Caco-2 (cell line): ENCODE measurements at places on chromosomes 3 and 15.

GRCh38 chr3:71998995-71999673, 214.2 kb upstream of the PROK2 start:
- no peaks in the 10 kb centered on the region for H3K4me1 ChIP-seq
- H3K36me3 ChIP-seq: no peaks in the 10 kb centered on the region
- no peak overlapping the region for H3K4me3 ChIP-seq
- no peak overlapping the region for H3K27ac ChIP-seq

GRCh38 chr15:48981941-48982340, 18.2 kb upstream of the SHC4 start:
- H3K36me3 ChIP-seq: no peaks in the 10 kb centered on the region
- no peak overlapping the region for H3K27ac ChIP-seq
- no peak overlapping the region for H3K4me3 ChIP-seq
- no peak for DNase-seq
- peaks cover 11% of the 10 kb centered on the region for H3K4me1 ChIP-seq
- H3K27me3 ChIP-seq: no peaks in the 10 kb centered on the region

DNA sequence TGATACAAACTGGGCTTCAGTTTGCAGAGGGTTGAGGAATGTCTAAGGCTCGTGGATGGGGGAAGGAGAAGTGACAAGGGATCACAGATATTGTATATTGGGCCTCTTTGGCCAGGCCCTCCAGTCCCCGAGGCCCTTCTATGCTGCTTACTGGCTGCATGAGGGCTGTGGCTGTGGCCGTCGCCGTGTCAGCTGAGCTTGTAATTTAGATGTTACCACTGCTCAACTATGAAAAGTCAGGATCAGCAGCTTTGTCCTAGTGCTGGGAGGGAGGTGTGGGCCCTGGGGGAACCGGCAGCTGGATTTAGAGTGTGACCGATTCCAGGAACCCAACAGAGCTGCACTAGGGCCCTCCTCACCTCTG, 51.6 kb downstream of the CACNA1D start:
- H3K36me3 ChIP-seq: no peaks in the 10 kb centered on the region
- H3K27ac ChIP-seq: no peak overlapping the region
- no peak overlapping the region for H3K4me3 ChIP-seq
- DNase-seq: no peak
- H3K4me1 ChIP-seq: no peaks in the 10 kb centered on the region
- H3K27me3 ChIP-seq: no peaks in the 10 kb centered on the region

- H3K4me1 ChIP-seq: no peaks in the 10 kb centered on the region
- H3K27me3 ChIP-seq: no peaks in the 10 kb centered on the region; the same call in 1 of the 2 replicates
- no peaks in the 10 kb centered on the region for H3K36me3 ChIP-seq
Measured at GRCh38 chr3:186628756-186629155, 11.4 kb upstream of the FETUB start.

DNA sequence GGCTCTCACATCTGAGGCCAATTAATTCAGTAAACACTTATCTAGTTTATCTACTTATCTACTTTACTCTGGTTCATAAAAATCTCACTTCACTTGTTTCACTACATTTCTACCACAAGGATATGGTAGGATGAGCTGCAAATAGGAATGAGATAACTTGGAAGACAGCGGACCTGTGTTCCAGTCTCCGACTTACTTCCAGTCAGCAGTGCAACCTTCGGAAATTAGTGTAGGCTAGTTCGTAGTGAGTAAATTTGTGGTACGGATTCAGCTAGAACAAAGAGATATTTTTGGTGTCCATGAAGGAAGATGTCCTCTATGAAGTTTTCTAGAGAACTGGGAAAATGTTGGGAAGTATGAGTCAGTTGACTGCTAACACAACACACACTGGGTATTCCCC, 66.3 kb downstream of the TPRG1 start:
- no peaks in the 10 kb centered on the region for H3K36me3 ChIP-seq
- H3K4me1 ChIP-seq: no peaks in the 10 kb centered on the region
- no peak overlapping the region for H3K4me3 ChIP-seq
- H3K27ac ChIP-seq: no peak overlapping the region
- H3K27me3 ChIP-seq: no peaks in the 10 kb centered on the region
- DNase-seq: no peak

DNA sequence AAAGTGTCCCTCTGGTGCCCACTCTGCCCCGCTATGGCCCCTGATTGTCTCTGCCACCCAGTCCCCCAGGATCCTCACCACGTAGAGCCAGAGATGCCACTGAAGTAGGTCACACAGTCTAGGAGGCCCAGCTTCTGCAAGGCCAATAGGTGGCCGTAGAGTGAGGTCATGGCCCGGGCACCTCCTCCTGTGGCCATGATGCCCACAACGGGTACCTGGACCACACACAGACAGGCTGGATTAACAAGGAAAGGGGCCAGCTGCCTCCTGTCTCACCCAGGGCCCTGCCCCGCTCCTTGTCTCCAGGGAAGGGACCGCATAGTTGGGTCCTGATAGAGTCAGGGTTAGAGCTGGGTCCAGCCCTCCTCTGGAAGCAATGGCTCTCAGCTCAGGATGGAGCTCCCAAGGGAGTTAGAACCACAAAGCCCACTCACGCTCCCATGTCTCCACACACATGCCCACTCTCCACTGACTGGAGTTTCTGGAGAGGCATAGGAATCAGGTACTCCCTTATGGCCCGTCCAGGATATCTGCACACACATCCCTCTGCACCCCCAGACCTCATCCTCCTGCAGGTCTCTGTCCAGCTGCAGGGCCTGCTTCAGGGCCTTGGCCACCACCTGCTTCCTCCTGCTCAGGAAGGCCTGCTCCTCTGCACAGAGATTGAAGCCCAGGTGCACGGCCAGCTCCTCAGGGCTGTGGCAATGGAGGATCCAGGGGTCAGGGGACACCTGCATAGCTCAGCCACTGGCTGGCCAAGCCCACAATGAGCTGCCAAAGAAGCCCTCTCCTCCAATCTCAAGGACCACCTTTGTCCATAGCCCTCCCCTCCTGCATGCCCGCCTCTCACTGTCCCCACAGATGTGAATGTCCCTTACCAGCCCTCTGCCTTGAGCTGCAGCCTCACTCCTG, 13.2 kb downstream of the PLA2G4D start:
- no peak overlapping the region for H3K4me3 ChIP-seq
- peaks cover 5% of the 10 kb centered on the region; the same call in 1 of the 2 replicates for H3K4me1 ChIP-seq
- no peak overlapping the region for H3K27ac ChIP-seq

DNA sequence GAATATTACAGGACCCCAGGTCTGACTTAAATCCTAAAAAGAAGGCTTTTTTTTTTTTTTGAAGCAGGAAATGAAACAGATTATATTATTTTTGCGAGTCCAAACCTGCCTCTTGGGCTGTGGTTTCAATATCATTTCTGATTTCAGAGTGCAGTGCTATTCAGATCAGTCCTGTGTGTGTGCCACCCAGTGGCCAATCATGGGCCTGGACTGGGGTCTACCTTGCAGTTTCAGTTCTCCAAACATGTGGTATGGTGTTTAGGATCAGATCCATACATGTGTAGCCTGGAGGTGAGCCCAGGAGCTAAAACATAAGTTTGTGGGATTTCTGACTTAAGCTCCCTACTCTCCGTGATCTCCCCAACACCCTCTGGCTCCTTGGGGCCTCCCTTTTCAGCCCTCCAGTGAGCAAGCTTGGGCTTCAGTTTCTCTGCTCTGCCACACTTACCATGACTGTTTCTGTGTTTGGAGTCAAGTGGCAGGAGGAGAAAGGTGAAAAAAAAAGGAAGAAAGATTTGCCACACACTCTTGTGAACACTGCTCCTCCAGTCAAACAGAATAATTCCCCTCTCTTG, 12.1 kb upstream of the THSD4 start:
- no peaks in the 10 kb centered on the region for H3K4me1 ChIP-seq
- H3K27me3 ChIP-seq: no peaks in the 10 kb centered on the region
- no peak overlapping the region for H3K27ac ChIP-seq
- no peaks in the 10 kb centered on the region for H3K36me3 ChIP-seq
- no peak overlapping the region for H3K4me3 ChIP-seq

DNA sequence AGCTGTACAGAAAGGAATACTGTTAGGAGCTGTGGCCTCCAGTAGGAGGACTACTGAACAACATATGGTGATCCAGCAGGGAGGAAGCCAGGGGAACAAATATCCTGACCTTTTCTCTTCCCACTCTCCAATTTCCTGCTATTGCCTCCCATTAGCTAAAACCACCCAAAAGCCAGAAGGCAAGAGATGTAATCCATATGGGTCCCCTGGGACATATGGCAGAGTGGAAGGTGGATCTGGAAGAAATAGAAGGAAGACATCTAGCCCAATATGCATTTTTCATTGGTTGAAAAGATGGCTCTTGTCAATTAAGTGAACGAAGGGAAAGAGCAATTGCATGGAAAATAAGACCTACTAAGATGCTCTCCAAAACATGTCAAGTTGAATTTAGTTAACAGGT, 167.2 kb downstream of the CNTN3 start:
- peaks cover 1% of the 10 kb centered on the region; the same call in 1 of the 2 replicates for H3K27me3 ChIP-seq
- no peaks in the 10 kb centered on the region for H3K36me3 ChIP-seq
- DNase-seq: no peak
- no peak overlapping the region for H3K27ac ChIP-seq
- no peaks in the 10 kb centered on the region for H3K4me1 ChIP-seq

DNA sequence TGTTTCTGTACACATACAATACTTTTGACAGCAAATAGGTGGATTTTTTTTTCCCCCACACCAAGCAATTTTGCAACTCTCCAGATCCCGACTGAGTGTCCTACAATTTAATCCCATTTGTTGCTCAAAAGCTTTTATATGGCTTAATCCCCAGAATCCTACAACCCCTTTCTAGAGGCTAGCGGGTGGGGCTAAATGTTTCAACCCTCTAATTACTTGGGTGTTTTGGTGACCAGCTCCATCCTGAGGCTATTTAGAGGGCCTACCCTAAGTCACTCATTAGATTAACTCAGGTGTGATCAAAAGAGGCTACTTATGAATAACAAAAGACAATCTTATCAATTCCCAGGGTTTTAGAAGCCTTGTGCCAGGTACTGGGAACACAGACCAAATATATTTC, 21.0 kb upstream of the FBXL2 start:
- no peaks in the 10 kb centered on the region for H3K4me1 ChIP-seq
- no peaks in the 10 kb centered on the region for H3K36me3 ChIP-seq
- no peak overlapping the region for H3K4me3 ChIP-seq
- DNase-seq: no peak

DNA sequence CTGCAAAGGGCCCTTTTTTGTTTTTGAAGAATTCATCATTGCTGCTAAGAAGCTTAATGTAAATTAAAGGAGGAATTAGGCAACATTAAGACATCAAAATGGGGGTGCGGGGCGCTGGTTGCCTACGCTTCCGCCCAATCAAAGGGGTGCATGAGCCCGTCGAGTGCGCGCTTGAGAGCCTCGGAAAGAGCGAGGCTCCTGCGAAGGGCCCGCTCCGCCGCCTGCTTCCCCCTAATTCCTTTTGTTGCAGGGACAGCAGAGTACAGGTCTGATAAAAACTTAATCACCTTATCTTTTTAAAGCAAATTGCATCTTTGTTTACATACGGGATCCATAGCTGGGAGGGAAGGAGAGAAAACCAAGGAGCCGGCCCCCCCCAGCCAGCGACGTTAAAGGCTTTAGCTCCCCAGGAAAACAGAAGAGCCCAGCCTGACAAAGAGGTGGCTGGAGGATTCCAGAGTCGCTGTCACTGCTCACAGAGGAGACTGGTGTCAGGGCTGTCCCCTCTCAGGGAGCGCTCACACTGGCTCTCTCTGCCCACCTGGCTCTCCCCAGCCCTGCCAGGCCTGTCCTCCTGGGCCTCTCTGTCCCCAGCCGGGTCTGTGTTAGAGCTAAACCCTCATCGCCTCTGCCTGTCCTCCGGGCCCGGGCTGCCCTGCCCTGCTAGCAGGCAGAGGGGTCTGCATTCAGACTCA, 67.3 kb downstream of the DNAJB8 start:
- no peak overlapping the region for H3K4me3 ChIP-seq
- H3K4me1 ChIP-seq: no peaks in the 10 kb centered on the region
- DNase-seq: no peak
- H3K36me3 ChIP-seq: no peaks in the 10 kb centered on the region
- no peaks in the 10 kb centered on the region for H3K27me3 ChIP-seq

DNA sequence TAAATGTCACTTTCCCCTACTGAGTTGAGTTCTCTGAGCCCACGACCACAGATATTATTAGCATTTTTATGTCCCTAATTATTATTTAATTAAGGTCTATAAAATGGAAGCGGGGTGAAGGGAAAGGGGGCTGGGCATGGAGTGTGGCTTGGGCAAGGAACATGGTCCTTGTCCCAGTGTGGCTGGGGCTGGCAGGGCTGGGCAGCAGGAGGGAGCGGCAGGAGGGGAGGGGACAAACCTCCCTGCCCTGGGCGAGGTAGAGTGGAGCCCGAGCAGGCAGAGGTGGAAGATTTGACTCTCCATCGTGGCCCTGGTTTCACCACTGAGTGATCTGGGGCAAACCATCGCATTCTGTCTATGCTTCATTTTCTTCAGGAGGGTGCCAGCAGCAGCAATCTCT, 402.9 kb upstream of the C2CD4B start:
- H3K27me3 ChIP-seq: no peaks in the 10 kb centered on the region
- H3K4me1 ChIP-seq: peaks cover 41% of the 10 kb centered on the region
- no peak overlapping the region for H3K4me3 ChIP-seq
- no peaks in the 10 kb centered on the region for H3K36me3 ChIP-seq

- H3K27ac ChIP-seq: no peak overlapping the region
- no peaks in the 10 kb centered on the region for H3K36me3 ChIP-seq
- no peak overlapping the region for H3K4me3 ChIP-seq
- no peak for DNase-seq
- no peaks in the 10 kb centered on the region for H3K4me1 ChIP-seq
Measured at GRCh38 chr15:95626501-95627361, 703.8 kb upstream of the NR2F2 start.

- DNase-seq: no peak
- H3K4me3 ChIP-seq: no peak overlapping the region
- no peaks in the 10 kb centered on the region for H3K4me1 ChIP-seq
- H3K36me3 ChIP-seq: no peaks in the 10 kb centered on the region
- no peak overlapping the region for H3K27ac ChIP-seq
- H3K27me3 ChIP-seq: no peaks in the 10 kb centered on the region
Measured at GRCh38 chr3:139639662-139640061, 38.1 kb downstream of the NMNAT3 start.

- H3K36me3 ChIP-seq: no peaks in the 10 kb centered on the region
- no peak overlapping the region for H3K27ac ChIP-seq
- H3K4me1 ChIP-seq: no peaks in the 10 kb centered on the region
- no peak overlapping the region for H3K4me3 ChIP-seq
Measured at GRCh38 chr3:7487763-7488162, 626.8 kb downstream of the GRM7 start.

- no peak overlapping the region for H3K4me3 ChIP-seq
- H3K36me3 ChIP-seq: no peaks in the 10 kb centered on the region; the same call in 1 of the 2 replicates
- no peaks in the 10 kb centered on the region for H3K27me3 ChIP-seq
- H3K27ac ChIP-seq: no peak overlapping the region
- H3K4me1 ChIP-seq: no peaks in the 10 kb centered on the region
- no peak for DNase-seq
Measured at GRCh38 chr15:57718309-57718708, 11.8 kb downstream of the POLR2M start.

DNA sequence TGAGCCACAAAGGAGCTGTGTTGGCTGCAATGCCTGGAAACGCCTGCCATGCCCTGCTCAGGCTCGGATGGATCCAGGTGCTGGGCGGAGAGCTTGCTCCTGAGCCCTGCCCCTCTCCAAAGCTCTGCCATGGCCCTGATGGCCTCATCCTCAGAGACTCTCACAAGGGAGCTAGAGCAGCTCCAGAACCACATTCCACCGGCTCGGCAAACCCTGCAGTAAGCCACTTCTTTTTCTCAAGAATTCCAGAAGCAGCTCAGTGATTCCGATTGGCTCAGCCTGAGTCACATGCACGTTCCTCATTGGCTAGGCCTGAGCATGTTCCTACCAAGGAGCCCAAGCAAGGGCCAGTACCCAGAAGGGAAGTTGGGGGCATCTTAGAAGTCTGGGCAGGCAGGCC, 24.8 kb downstream of the TPRA1 start:
- no peaks in the 10 kb centered on the region for H3K36me3 ChIP-seq
- H3K27me3 ChIP-seq: no peaks in the 10 kb centered on the region
- H3K4me1 ChIP-seq: no peaks in the 10 kb centered on the region
- no peak for DNase-seq
- H3K4me3 ChIP-seq: no peak overlapping the region

- H3K4me3 ChIP-seq: no peak overlapping the region
- no peaks in the 10 kb centered on the region for H3K36me3 ChIP-seq
- H3K4me1 ChIP-seq: peaks cover 34% of the 10 kb centered on the region
- H3K27ac ChIP-seq: no peak overlapping the region
Measured at GRCh38 chr3:14256561-14257342, 78.1 kb downstream of the LSM3 start.
